ENCODE measurements at places on chromosomes 1 and 21.

DNA sequence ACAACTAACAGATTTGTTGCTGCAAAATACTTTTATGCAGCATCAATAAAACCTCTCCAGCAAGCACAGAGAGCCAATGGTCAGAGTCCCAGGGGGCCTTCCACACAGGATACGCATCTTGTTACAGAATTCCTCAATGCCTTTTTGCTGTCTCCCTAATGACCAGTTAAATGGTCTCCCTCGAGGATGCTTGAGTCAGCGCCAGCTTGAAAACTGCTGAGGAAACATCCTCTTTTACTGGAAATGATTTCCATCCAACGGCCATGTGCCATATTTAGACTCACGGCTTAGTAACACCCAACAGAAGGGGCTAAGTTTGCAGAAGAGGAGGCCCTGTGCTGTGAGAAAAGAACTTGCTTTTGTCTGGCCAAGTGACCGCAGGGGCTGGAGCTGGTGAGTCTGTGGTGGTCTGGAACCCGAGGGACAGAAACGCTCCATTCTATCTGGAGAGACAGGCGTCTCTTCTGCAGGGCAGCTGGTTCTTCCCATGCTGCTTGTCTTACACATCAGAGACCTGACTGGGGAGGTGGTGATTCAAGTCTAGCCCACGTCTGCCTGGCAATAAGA lies 496.4 kb downstream of the SETD4 start:
- no peak for DNase-seq

GRCh38 chr1:111404588-111404987 lies 22.9 kb downstream of the OVGP1 start:
- no peak for DNase-seq

DNA sequence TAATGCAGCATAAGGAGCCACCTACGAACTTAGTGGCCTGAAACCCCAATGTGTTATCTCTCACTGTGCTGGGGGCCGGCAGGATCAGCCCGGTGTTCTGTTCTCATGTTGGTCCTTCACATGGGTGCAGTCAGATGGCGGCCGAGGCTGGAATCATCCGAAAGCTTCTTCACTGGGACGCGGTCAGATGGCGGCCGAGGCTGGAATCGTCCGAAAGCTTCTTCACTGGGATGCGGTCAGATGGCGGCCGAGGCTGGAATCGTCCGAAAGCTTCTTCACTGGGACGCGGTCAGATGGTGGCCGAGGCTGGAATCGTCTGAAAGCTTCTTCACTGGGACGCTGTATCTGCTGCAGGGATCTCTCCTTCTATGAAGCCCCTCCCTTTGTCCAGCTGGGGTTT lies 12.6 kb upstream of the PCBP3 start:
- no peak for DNase-seq

GRCh38 chr1:75618382-75618781 lies 7.5 kb upstream of the SLC44A5 start:
- no peak for DNase-seq

- DNase-seq = no peak
Observed at GRCh38 chr1:84299536-84300170, 1.9 kb upstream of the SAMD13 start.

GRCh38 chr1:204889681-204890383 lies 19.2 kb downstream of the NFASC start:
- no peak for DNase-seq

DNA sequence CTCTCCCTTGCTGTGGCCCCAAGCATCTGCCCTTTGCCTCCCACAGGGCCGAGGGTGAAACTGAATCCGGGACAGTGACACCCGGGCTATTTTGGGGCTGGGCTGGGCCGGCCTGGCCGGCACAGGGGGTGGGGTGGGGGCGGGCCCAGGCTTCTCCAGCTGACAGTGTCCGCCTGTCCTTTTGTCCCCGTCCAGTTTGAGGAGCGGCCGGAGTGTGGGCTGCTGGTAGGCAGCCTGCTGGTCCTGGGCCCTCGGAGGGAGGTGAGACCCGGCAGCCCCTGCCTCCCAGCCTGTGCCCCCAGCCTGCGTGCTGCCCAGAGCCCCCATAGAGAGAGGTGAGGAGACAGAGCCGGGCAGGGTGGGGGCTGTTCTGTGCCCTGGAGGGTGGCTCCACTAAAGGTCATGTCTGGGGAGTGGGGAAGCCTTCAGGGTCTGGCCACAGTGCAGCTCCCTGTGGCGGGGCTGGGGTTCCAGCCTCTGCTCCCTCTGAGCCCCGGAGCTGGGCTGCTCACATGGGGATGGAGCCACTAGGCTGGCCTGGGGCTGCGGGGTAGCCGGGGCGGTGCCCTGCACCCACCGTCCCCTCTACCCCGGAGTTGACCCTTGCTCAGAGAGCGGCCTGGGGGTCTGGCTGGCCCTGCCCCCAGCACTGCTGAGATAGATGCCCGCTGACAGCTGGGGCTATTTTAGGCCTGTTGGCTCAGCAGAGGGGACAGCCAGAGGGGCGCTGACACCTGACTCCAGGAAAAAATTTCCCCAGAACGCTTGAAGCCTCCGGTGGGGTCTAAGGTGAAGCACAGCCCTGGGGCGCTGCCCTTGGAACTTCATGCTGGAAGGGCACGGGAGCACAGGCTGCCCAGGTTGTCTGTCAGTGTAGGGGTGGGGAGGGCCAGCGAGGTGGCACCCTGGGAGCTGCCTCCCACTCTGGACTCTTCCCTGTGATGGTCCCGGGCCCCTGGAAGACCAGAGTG lies at the start of gene OBSCN:
TSS of gene OBSCN (plus strand) at position 194 of the 971 bp plus-strand sequence. CDS start 3,740 bp downstream, outside the sequence.
- no peak for DNase-seq

DNA sequence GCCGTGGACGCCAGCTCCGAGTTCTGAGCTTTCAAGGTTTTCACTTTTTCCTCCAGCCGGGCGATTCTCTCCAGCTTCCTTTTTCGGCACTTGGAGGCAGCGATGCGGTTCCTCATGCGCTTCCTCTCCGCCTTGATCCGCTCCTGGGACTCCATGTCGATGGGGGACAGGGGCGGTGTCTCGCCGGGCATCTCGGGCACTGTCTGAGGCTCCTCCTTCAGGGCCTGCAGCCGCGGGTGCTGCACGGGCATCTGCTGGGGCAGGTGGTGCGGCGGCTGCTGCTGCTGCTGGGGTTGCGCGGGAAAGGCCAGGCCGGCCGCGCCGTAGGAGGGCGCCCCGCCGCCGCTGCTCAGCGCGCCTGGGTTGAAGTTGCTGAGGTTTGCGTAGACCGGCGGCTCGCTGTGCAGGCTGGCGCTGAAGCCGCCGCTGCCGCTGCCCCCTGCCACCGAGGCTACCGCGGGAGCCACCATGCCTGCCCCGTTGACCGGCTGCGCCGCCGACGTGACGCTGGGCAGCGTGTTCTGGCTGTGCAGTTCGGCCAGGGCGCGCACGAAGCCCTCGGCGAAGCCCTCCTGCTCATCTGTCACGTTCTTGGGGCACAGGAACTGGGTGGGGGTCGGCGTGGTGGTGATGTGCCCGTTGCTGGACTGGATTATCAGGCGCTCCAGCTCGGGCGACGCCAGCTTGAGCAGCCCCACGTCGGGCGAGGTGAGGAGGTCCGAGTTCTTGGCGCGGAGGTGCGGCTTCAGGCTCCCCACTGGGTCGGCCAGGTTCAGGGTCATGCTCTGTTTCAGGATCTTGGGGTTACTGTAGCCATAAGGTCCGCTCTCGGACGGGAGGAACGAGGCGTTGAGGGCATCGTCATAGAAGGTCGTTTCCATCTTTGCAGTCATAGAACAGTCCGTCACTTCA lies 1.4 kb downstream of the JUN start:
- peak; percentile 33 for DNase-seq

DNA sequence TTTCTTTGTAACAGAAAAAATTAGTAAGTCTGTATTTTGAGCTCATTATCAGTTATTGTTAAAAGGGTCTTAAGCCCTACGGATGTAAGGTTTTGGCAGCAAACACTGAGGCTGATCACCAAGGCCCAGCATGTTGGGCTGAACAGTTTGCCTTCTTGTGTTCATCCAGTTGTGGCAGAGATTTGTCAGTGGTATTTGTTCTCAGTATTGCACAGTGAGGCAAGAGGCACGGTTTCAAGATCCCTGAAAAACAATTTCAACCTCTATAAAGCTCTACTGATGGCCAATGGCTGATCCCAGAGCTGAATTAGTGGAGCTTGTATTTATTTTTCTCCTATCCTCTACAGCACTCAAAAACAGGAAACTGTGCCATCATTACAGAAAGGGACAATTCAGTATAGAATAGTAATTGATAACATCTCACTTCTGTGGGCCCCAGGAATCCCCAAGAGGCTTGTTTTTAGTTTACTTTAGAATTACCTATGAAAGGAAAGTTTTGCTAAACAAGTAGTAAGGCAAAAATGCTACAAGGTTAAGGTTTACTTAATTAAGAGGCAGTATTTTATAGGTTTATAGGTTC lies 191.8 kb upstream of the RAB4A start:
- DNase-seq = no peak

- no peak for DNase-seq
Observed at GRCh38 chr1:233543338-233544255, 70.3 kb upstream of the KCNK1 start.

DNA sequence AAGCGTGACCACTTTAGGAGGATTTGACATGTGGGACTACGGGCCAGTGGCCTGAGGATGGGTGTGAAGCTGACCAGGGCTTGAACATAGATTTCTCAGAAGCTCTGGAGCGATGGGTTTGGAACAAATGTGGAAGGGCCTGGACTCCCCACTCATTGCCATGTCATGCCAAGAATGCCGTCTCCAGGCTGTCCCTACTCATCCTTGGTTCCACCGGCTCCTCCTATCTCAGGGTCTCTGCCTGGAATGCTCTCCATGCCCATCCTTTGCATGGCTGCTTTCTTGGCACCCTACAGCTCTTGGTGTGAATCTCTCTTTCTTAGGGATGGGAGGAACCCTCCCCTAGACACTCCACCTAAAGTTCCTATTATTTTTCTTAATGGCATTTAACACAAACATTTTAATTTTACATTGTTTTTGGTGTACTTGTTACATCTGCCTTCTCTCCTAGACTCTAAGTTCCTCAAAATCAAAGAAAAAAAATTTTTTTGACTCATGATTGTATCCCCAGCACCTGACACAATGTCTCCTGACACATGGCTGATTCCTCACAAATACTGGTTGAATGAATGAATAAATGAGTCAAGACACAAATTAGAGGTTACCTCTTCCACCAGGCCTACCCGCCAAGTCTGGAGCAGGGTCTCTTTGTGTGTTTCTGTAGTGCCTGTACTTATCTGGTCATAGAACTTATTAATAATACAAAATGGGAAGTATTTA lies 114.5 kb downstream of the OMA1 start:
- DNase-seq = no peak

- DNase-seq = no peak
Observed at GRCh38 chr1:227369102-227369760, 50.9 kb upstream of the CDC42BPA start.

GRCh38 chr1:99887890-99888289 lies 37.7 kb downstream of the AGL start:
- no peak for DNase-seq

DNA sequence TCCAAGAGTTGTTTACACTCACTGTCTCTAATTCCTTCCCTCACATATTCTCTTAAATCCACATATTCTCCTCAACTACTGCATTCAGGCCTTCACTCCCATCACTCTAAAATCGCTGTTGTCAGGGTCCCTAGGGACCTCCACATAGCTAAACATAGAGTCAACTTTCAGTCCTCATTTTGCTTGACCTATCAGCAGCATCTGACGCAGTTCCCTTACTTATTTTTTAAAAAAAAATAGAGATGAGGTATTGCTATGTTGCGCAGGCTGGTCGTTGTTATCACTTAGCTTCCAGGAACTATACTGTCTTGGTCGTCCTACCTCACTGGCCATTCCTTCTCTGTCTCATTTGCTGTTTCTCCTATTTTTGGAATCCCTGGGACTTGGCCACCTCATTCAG lies 11.7 kb upstream of the PLEKHO1 start:
- no peak for DNase-seq

DNA sequence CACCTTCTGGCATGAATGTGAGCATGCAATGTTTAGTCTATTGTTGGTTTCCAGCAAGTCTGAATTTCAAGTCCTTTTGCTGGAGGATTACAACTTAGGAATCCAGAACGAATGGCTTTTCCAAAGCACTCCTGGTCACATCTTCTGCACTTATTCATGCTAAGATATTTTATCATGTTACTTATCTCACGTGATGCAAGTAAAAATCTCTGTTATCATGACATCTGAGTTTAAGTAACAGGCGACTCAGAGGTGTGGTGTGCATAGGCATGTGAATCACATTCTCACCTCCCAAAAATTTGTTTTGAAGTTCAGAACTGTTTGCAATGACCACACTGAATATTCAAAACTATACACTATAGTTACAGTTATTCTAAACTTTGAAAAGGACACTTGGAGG lies 204.8 kb upstream of the FGGY start:
- DNase-seq = no peak

- DNase-seq = no peak
Observed at GRCh38 chr1:97337250-97338030, 583.4 kb downstream of the DPYD start.

GRCh38 chr1:162676087-162676486 lies 43.8 kb downstream of the DDR2 start:
- DNase-seq = no peak

- no peak for DNase-seq
Observed at GRCh38 chr1:8671306-8671917, 146.0 kb downstream of the RERE start.

GRCh38 chr1:150596095-150596892 lies 16.9 kb upstream of the MCL1 start:
- no peak for DNase-seq

GRCh38 chr1:22490309-22490708 lies 38.7 kb downstream of the ZBTB40 start:
- DNase-seq = no peak

- DNase-seq = no peak
Observed at GRCh38 chr1:90919900-90920299, 101.9 kb downstream of the ZNF644 start.

Measured in progenitor cell of endocrine pancreas (in vitro differentiated cells).